NCI-H1694 (cell line): ENCODE measurements at places on chromosomes 11 and 22.

DNA sequence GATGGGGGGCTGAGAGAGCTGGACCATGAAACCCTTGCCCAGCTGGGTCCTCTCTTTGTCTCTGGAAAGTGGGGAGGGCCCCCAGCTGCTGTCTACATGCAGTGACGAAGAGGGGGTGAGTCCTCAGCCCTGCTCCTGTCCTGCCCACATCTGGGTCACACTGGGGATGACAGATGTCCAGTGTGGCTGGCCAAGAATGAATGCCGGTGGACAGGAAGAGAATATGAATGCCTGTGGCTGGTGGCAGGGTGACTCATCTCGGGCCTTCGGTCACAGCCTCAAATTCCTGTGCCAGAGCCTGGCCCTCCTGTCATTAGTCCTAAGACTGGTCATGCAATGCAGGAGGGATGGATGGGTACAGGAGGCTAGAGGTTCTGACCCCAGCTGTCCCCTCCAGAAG lies 2.2 kb upstream of the PNPLA3 start:
- no peak for DNase-seq

DNA sequence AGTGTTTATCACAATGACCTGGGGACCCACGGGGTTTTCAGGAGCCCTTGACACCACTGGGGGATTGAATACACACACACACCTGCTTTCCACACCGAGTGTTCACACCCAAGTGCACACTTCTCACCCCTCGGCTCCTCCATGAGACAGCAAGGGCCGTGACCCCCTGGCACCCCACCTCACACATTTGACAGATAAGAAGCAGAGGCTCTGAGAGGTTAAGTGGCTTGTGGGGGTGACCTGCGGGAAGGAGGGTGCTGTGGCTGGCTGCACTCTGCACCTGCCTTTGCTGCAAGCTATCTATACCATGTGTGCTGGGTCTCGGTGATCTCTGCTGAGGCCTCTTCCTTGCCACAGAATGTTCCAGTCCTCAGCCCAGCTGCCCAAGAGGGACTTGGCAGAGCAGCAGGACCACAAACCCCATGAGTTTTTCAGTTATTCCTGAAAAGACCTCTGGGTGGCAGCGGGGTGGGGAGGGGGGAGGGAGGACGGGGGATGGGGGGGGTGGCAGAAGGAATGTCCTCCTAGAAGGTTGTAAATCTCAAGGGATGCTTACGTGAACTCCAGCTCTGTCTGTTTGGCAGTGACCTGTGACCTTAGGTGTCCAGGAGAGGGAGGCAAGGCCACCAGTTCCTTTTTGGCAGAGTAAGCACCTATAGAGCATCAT lies 47.9 kb upstream of the RFPL3 start:
- no peak for DNase-seq

- DNase-seq: no peak
Observed at GRCh38 chr11:46134540-46134939, 13.3 kb upstream of the PHF21A start.

GRCh38 chr11:105333153-105333552 lies 193.6 kb upstream of the CARD18 start:
- no peak for DNase-seq
